Astrocyte of the spinal cord (primary cell): ENCODE measurements at places on chromosomes 1 and 21.

- no peak for DNase-seq
Observed at GRCh38 chr21:43343095-43343991, 83.6 kb downstream of the SIK1 start.

GRCh38 chr1:29330856-29331255 lies 94.5 kb downstream of the PTPRU start:
- DNase-seq = no peak

- peak; percentile 87 for DNase-seq
Observed at GRCh38 chr1:188027613-188028012, 1198.9 kb downstream of the PLA2G4A start.

GRCh38 chr1:81414488-81415015 lies 386.2 kb upstream of the ADGRL2 start:
- DNase-seq = no peak

- no peak for DNase-seq
Observed at GRCh38 chr21:37436174-37436573, 69.6 kb downstream of the DYRK1A start.

DNA sequence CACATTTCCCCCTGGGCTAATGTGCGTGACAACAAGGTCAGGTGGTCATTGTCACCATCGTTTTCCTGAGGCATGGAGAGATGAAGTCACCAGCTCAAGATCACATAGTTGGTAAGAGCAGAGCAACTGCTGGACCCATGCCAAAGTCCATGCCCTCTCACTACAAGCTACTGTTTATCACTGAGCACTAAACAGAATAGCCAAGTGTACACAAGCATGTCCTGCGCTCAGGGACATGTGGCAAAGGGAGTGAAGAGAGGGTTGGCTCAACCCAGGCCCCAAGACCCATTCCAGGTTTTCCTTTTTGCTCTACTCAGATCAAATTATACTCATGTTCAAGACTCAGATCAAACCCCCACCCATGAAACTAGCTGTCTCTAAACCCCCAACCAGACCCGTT lies 20.8 kb downstream of the LRRC52 start:
- DNase-seq = no peak

DNA sequence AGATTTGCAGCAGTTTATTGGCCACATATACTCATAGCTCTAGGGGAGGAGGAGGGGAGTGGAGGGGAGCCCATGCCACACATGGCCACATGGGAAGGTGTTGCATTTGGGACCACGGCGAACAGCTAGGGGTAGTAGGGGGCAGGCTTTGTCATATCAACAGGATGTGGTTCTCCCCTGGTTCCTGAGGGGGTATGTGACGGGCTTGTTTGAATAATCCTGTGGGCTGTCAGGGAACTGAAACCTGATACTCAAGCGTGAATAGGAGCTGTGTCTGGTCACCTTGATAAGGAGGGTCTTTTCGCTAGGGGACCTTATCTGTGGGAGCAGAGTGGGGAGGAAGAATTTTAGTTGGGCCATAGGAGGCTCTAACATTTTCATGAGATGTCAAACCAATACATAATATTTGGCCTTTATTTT lies 264.7 kb downstream of the CTH start:
- no peak for DNase-seq

GRCh38 chr21:36656138-36656537 lies 42.8 kb upstream of the SIM2 start:
- DNase-seq = no peak

GRCh38 chr1:236618507-236618906 lies 14.2 kb upstream of the HEATR1 start:
- no peak for DNase-seq

DNA sequence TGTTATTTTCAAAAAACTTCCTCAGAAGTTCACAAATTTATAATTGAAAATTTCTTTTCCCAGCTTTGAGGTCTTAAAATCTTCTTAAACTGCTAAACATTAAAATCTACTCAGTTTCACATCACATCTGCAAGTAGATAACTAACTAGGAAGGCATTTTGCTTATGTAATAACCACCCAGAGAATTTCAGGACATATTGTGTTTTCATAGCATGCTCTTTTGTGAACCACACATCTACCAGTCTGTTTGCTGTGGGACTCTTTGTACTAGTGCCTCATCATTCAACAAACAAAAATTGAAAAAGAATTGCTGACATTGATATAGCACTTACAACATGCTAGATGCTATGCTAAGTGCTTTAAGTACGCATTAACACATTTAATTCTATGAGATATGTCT lies 31.6 kb upstream of the C1orf146 start:
- peak; percentile 65 for DNase-seq

DNA sequence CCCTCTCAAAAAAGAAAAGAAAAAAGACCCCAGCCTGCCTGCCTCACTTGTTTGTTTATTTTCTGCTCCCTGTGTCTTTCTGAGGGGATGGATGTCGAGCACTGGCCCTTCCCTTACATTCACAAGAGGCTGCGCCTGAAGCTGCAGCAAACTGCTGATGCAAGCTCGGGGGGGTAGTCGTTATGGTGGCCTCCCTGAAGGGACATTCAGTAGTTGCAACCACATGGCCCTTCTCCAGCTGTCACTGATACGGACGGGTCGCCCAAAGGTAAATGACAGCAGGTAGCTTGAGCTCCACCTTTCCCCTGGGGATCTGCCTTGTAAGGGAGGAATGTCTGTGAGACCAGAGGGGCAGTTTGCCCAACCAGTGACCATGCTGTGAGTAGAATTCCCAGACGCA lies 17.7 kb downstream of the PLEKHM2 start:
- DNase-seq = no peak
